ENCODE measurements at places on chromosomes 1 and 21. TPM values are rescaled to one million over a fixed set of nuclear protein-coding genes. Genes with fewer than 3 reads are reported as not detected.

ZNF670 gene
- total RNA-seq = 8.7 TPM

C1orf94 gene
- not detected for total RNA-seq

PLA2G5 gene
- 7.3 TPM for total RNA-seq

SPRR2F gene
- total RNA-seq = not detected

SUMO3 gene
- 33.7 TPM for total RNA-seq

FCGR3A gene
- 4.5 TPM for total RNA-seq

LRRC8B gene
- total RNA-seq = 7.0 TPM

G0S2 gene
- total RNA-seq = 17.0 TPM

ITLN1 gene
- 3.4 TPM for total RNA-seq

SPATA6 gene
- 63.2 TPM for total RNA-seq

CRTC2 gene
- 4.3 TPM for total RNA-seq

LRRC53 gene
- total RNA-seq = not detected

ZFYVE9 gene
- total RNA-seq = 73.5 TPM

S100A7 gene
- total RNA-seq = not detected

PTPRU gene
- total RNA-seq = 11.7 TPM

YY1AP1 gene
- 166 TPM for total RNA-seq

SLC1A7 gene
- not detected for total RNA-seq

CALML6 gene
- 0.37 TPM for total RNA-seq

IL22RA1 gene
- total RNA-seq = not detected

TRAF3IP3 gene
- 1.4 TPM for total RNA-seq

ABCA4 gene
- 0.90 TPM for total RNA-seq

STX12 gene
- total RNA-seq = 81.6 TPM

OBSCN gene
- 29.1 TPM for total RNA-seq

CD1E gene
- total RNA-seq = 0.69 TPM
